ENCODE measurements at places on chromosomes 12 and 14. TPM values are rescaled to one million over a fixed set of nuclear protein-coding genes. Genes with fewer than 3 reads are reported as not detected.

GRCh38 chr12:12511021-12511783 lies 51.5 kb downstream of the DUSP16 start:
- DNase-seq, result no peak

DNA sequence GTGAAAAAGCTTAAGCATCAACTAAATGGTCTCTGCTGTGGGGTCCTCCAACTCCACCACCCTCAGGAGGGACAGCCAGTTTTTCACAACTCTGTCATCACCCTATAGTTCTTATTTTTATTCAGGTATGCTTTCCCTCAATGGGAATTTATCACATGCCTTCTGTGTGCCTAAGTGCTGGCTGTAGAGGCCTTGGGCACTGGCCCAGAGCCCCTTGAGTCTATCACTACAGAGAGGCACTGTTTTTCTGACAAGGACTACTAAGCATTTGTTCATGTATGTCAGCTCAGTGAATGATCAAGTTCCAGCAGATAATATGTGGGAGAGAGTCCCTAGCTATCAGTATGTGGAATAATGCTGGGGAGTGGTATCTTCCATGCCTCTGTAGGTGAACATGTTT lies 463.9 kb downstream of the NPAS3 start:
- DNase-seq, result peak; percentile 63

- no peak for DNase-seq
Observed at GRCh38 chr14:41362139-41362538, 244.5 kb upstream of the LRFN5 start.

GRCh38 chr14:89841851-89842250 lies 112.7 kb downstream of the EFCAB11 start:
- no peak for DNase-seq

GRCh38 chr12:26833743-26834490 lies 923 bp upstream of the ITPR2 start:
- DNase-seq, result peak; percentile 38

- DNase-seq, result peak; percentile 40
Observed at GRCh38 chr14:105905456-105905855, 379.1 kb downstream of the TMEM121 start.

DNA sequence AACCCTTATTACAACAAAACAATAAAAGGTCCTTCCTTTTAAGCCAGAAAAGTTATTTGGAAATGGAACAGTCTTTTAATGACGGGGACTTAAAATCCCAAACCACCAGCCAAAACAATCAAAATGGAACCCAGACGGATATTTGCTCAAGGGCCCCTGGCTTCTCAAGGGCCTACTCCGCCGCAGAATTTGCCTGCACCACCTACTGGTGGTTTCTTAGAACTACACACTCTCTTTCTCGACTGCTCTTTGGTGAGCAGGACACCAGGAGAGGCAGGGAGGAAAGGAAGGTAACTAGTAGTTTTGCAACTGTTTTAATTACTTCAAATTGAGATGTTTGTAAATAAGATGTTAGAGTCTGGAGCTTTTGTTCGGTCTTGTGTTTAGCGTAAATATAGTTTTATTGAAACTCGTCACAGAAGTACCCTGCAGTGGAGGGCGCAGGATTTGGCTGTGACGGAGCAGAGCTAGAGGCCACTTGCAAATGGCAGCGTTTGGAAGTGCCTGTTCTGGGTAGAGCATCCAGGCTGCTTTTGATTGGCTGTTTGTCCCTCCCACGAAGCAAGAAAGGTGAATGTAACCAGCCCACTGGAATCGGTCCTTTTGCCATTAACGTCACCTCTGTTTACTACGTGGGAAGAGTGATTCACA lies 238.5 kb downstream of the CACNA1C start:
- no peak for DNase-seq

- DNase-seq, result peak; percentile 97
Observed at GRCh38 chr14:64504310-64504896, at the start of gene ZBTB1. TSS of gene ZBTB1 (plus strand) at chr14:64504770. CDS start at chr14:64521505, 16,735 bp downstream.

DNA sequence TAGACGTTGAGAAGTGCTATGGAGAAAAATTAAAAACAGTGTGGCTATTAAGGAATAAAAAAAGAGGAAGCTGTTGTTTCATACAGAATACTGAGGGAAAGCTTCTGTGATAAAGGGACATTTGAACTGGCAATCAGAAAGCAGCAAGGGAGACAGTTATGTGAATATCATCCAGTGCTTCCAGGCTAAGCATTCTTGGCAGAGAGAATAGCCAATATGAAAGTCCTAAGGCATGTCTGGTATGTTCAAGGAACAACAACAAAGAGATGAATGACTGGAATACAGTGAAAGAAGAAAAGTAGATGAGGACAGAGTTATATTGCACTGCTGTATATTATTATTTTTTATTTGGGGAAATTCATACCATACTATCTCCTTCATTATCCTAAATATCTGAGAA lies 23.9 kb downstream of the SCAF11 start:
- no peak for DNase-seq

GRCh38 chr14:57168138-57168679 lies 100.5 kb downstream of the EXOC5 start:
- no peak for DNase-seq

GRCh38 chr12:34402228-34402898 lies 380.1 kb downstream of the ALG10 start:
- peak; percentile 54 for DNase-seq

DNA sequence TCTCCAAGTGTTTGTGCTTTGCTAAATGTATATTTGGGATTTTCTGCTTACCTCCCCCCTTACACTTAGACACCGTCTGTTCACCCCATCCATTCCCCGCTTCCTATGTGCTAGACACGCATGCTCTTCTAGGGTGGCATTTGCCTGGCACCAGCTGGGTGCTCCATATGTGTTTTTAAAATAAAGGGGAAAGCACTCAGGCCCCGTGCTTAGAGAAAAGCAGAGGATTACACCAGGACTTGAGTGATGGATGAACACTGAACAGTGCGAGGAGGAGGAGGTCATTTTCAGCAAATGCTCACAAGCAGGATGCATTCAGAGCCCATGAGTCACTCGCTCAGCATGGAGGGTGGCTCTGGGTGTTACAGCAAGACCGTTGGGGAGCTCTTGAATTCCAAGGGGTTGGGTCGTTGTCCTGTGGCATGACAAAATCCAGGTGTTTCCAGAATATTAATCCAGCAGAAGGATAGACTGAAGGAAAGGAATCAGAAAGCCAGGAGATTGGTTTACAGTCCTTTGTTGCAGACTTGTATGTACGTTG lies 2.9 kb upstream of the BDKRB1 start:
- DNase-seq, result no peak

DNA sequence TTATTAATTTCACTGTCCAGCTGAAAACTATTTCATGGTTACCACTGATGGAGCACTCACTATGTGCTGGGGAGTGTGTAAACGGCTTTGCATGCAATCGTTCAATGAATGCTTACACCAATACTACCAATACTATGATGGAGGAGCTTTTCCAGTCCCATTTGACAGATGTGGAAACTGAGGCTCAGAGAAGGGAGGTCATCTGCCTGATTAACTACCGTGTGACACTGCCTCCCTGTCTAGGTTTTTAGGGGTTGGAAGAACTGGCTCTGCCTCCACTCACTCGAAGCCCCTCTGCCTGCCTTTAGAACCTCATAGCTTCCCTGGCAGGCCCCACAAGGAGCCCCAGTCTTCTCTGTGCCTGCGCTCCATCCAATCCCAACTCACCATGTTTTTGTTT lies 11.9 kb downstream of the MSI1 start:
- DNase-seq, result no peak

- no peak for DNase-seq
Observed at GRCh38 chr14:86481104-86481503, 951.2 kb downstream of the FLRT2 start.

GRCh38 chr12:74891083-74891668 lies 318.5 kb downstream of the KCNC2 start:
- DNase-seq, result no peak

Gene KCNJ8
- 13.8 TPM for total RNA-seq

Gene RGS6
- total RNA-seq, result 2.1 TPM

Gene CCDC38
- not detected for total RNA-seq

Gene SAMD4A
- 35.2 TPM for total RNA-seq

Gene RNASE3
- total RNA-seq, result not detected

Gene B4GALNT3
- total RNA-seq, result 25.9 TPM

Gene SYNE2
- total RNA-seq, result 439 TPM

Gene RPS6KL1
- total RNA-seq, result 8.8 TPM

Gene PRKAB1
- 70.5 TPM for total RNA-seq

Gene CCDC175
- not detected for total RNA-seq

Gene ZFHX2
- 6.3 TPM for total RNA-seq

Gene ARMH4
- 2.3 TPM for total RNA-seq

Gene ADSS1
- total RNA-seq, result 6.2 TPM

Gene KRT79
- 1.6 TPM for total RNA-seq
